Right ventricle myocardium superior (tissue), 1 donor: ENCODE measurements at places on chromosomes 1 and 21. TPM values are rescaled to one million over a fixed set of nuclear protein-coding genes. Genes with fewer than 3 reads are reported as not detected.

ADAM15 gene
- total RNA-seq, result 77.6 TPM

GRCh38 chr1:167681451-167682098 is 40.2 kb upstream of the MPZL1 start:
- DNase-seq, result no peak

GRCh38 chr1:220255204-220255603 is 17.0 kb downstream of the RAB3GAP2 start:
- no peak for DNase-seq

GRCh38 chr1:71885171-71885570 is 397.2 kb downstream of the NEGR1 start:
- DNase-seq, result no peak

DNA sequence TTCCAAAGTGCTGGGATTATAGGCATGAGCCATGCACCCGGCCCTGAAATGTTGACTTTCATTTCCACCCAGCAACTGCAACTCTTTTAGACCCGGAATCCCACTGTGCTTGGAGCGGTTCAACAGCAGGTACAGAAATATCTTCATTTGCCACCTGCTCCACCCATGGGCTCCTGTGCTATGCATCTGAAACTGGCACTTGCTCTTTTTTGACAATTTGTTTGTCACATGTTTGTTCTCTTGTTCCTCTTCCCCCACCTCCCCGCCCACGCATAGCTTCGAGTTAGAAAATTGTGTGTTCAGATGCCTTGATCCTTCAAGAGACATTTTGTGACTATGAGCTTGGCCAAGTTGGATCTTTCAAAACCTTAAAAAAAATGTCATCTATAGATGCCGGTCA is 2.4 kb upstream of the IFNLR1 start:
- no peak for DNase-seq

GRCh38 chr1:201001962-201002361 is 21.6 kb downstream of the KIF21B start:
- no peak for DNase-seq
